ENCODE measurements at places on chromosomes 16 and 17.

GRCh38 chr16:76541070-76541469 lies 263.9 kb downstream of the CNTNAP4 start:
- no peak for DNase-seq

DNA sequence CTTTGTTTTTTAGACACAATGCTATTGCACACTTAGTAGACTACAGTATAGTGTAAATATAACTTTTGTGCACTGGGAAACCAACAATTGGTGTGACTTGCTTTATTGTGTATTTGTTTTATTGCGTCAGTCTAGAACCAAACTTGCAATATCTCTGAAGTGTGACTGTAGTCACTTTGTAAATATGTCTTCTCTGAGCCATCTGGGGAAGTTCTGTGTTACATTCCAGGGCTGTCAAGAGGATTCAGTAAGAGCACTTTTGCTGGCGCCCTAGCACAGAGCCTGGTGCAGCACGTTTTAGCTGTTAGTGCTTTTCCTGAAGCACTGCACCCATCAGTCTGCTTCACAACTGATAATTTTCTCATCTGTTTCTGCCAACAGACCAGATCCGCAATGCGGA lies 73.2 kb downstream of the NT5M start:
- no peak for DNase-seq

GRCh38 chr16:90022209-90023077 lies 3.2 kb upstream of the DBNDD1 start:
- DNase-seq, result peak; percentile 58

- no peak for DNase-seq
Measured at GRCh38 chr17:49878931-49879904, 31.3 kb upstream of the TAC4 start.

DNA sequence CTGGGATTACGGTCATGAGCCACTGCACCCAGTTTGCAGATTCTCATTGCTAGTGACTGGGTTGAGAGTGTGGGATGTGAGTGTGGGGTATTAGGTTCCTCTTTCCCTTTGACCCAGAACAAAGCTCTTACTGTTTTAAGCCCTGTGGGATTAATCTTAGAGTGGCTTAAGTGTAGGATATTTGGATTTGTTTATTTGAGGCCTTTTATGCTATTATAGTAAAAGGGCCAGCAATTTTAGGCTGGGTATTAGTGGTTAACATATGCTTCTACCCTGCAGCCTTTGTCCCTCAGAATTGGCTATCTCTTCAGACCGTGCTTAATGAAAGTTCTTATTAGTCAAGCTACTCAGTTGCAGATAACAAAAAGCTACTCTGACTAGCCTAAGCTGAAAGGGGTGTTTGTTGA lies 3.2 kb downstream of the SGF29 start:
- DNase-seq, result no peak

GRCh38 chr17:8175795-8176196 lies 384 bp downstream of the TMEM107 start:
- no peak for DNase-seq

- DNase-seq, result no peak
Measured at GRCh38 chr16:23506606-23506994, 3.7 kb downstream of the GGA2 start.

DNA sequence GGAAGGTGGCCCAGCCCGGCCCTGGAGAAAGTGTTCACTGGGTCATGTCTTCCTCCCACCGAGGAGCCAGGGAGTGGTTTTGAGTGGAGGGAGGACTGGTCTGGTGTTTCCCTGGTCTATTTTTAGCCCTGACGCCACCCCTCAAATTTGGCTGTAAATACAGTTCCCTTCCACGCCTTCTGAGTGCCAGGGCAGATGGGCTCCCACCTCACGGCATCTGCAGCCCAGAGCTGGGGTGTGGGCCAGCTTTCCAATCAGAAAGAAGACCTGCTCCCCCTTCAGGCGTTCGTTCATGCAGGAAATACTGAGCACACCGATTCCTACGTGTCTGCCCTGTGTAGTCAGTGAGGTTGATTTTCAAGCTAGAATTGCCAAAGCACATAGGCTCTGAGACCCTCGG lies 53.7 kb downstream of the SNX20 start:
- no peak for DNase-seq

DNA sequence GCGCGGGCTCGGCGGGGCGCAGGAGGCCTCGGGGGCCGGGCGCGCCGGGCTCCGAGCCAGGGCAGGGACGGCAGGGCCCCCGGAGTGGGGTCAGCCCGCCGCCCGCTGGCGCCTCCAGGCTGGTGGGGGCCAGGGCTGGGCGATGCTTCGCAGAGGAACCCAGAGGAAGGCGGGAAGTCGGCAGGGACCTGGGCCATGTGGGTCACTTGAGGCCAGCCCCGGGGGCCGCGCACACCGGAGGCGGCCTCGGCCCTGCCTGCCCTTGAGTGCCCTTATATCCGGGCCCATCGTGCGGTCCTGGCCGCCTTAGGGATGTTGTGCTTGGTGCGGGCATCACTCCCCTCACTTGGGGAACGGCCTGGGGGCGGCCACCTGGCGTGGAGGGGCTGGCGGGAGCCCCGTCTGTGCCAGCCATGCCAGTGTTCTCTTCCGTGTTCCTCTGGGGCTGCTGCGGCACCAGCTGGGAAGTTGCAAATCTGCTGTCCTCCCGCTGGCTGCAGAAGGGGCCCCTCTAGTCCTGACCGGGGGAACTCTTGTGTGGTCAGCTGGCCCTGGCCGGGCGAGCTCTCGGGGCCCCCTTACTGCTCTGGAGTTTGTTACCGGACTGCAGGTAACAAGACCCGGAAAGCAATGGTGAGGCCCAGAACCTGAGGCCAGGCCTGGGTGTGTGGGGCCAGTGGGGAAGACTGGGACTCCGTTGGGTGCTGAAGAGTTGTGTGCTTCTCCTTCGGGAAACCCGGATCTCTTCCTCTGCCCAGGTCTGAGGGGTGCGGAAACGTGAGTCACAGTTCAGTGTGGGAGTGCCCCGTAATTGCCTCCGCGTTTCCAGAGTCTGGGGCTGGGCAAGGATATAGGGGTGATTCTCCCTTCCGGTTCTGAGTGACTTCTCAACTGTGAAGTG lies 849 bp downstream of the CAPN15 start:
- DNase-seq, result no peak

DNA sequence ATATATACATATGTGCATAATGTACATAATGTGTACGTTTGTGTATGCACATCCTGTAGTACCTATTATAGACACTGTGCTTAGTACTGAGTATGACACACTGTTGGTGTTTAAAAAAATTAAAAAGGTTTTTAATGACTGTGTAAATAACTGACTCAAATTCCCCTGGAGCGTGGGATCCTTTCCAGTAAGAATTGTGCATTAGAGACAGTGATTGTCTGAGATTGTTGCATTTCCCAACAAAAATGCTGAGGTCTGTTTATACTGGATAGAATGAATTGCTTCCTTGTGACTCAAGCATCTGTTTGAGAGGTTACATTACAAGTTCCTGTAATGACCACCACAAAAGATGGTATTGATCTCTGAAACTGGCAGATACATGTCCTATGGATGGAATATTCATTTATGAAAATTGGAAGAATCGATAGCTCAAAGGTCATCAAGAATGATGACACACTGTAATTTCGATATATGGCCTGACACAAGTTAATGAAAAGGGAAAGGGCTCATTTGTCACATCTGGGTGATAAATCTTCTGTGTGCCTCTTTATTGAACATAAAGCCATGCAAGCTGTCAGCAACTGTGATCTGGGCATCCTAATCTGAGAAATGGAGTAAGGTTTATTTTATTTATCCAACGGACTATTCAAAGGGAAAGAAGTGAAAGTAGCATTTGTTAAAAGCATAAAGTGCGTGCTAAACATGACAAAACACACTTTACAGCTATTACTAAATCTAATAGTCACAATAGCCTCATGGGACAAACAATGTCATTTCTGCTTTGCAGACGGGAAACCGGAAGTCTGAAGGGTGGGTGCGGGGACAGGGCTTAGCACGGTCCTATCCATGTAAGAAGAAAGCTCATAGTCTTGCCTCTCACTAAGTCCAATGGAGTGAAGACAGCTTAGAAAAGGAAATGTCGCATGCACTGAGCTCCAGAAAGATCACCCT lies 228.8 kb downstream of the CDH11 start:
- no peak for DNase-seq

GRCh38 chr16:21159281-21159951 lies 942 bp downstream of the LDAF1 start:
- DNase-seq, result no peak

DNA sequence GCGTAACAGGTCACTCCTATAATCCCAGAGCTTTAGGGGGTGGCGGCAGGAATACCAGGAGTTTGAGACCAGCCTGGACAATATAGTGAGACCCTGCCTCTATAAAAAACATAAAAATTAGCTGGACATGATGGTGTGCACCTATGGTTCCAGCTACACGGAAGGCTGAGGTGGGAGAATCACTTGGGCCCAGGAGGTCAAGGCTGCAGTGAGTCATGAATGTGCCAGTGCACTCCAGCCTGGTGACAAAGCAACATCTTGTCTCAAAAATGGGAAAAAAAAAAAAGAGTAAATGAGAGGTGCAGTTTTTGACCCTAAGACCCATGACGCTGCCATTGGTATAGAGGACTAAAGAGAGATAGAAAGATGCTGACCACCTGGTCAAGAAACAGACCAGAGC lies 16.1 kb downstream of the PARN start:
- no peak for DNase-seq

DNA sequence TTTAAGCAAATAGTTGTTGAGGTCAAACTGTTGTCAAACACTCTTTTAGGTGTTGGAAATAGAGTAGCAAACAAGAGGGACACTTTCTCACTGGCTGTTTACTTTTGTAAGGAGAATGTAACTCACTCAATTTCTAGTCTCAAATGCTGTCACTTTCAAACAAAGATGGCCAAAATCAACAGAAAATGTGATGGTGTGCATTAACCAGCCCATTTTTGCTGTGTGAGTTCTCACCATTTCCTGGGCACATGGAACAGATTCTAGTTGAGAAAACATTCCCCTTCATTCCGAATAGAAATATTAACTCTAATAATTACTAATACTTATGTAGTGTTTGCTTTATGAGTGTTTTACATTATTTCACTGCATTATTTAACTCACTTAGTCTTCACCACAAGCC lies 128.2 kb upstream of the XYLT1 start:
- DNase-seq, result no peak

DNA sequence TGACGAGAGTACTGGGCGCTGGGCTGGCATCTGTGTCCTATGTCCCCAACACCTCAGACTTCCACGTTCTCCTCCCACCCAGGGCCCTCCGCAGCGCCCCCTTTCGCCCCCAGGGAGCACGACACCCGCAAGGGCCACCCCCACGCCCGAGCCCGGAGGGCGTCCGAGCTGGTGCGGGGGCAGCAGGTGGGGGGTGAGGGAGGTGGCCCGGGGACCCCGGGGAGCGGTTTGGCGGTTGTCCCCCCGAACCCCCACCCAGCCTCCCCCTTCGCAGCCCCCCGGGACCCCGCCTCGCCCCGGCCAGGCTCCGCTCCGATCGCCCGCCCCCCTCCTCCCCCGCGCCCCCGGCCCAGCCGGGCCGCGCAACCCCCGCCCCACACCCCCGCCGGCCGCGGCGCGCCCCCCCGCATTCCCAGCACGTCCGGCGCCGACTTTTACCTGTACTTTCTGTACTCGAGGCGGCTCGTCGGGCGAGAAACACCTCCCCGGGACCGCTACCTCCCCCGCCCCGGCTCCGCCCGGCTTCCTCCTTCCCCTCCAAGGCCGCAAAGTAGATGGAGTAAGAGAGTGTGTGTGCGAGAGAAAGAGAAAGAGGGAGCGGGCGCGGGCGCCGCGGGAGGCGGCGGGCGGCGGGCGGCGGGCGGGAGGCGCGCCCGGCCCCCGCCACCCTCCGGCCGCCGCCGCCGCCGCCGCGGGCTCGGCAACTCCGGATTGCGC lies 901 bp downstream of the CDYL2 start:
- DNase-seq, result no peak

DNA sequence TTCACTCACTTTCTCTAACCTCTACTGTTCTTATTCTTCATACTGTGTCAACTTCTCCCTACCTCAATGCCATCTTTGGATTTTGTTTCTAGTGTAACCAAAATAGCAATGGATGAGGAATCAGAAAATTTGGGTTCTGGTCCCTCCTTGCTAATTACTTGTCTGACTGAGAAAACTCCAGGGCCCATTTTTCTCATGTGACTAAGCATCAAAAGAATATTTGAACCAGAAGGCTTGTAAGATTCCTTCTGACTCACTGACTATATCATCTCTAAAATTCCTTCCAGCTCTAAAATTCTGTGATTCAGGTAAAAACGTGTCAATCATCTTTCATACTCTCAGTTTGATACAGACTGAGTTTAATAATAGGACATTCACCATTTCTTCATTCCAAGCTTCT lies 57.9 kb downstream of the BRIP1 start:
- DNase-seq, result no peak

- no peak for DNase-seq
Measured at GRCh38 chr17:76251478-76252039, 11.3 kb upstream of the RNF157 start.

DNA sequence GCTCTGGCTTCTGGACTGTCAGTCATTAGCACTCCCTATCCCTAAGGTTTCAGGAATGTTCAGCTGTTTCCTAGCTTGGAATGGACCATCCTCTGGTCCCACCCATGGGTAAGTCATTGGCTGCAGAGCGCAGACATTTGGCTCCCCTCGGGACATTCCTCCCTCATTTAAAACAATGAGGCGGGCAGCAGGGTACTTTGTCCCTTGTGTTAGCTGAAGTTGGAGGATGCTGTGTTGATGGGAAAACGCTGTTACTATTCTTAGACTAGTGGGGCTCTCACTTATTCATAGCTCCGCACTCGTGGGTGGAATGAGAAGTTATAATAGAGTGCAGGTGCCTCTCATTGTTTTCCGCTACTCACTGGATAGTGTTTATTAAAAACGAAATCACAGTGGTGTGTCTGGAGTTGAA lies 673.8 kb downstream of the WWOX start:
- DNase-seq, result no peak

DNA sequence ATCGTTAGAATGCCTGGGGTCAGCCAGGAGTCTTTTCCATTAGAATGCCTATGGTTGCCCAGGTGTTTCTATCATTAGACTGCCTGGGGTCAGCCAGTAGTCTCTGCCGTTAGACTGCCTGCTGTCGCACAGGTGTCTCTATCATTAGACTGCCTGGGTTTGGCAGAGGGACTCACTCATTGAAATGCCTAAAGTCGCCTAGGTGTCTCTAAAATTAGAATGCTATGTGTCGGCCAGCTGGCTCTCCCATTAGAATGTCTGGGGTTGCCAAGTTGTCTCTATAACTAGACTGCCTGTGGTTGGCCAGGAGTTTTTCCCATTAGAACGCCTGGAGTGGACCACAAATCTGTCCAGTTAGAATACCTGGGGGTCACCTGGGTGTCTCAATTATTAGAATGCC lies 2266.5 kb downstream of the TP53TG3F start:
- DNase-seq, result no peak

DNA sequence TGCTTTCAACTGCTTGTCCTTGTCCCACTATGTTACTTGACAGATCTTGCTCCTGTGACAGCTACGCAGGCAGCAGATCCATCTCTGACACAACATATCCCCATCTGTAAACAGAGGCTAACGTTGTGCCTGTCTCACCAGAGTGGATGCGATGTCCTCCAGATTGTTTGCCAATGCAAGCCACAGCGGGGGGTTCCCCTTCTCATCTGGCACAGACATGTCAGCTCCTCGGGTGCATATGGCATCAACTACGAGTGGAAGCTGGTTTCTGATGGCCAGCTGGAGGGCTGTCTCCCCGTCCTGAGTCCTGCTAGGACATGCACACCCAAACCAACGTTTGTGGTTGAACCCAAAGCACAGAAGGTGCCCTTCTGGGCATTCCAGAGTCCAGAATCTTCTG lies 39.0 kb downstream of the CYB5D2 start:
- DNase-seq, result no peak
